ENCODE measurements at places on chromosomes 11 and 22. TPM values are rescaled to one million over a fixed set of nuclear protein-coding genes. Genes with fewer than 3 reads are reported as not detected.

DNA sequence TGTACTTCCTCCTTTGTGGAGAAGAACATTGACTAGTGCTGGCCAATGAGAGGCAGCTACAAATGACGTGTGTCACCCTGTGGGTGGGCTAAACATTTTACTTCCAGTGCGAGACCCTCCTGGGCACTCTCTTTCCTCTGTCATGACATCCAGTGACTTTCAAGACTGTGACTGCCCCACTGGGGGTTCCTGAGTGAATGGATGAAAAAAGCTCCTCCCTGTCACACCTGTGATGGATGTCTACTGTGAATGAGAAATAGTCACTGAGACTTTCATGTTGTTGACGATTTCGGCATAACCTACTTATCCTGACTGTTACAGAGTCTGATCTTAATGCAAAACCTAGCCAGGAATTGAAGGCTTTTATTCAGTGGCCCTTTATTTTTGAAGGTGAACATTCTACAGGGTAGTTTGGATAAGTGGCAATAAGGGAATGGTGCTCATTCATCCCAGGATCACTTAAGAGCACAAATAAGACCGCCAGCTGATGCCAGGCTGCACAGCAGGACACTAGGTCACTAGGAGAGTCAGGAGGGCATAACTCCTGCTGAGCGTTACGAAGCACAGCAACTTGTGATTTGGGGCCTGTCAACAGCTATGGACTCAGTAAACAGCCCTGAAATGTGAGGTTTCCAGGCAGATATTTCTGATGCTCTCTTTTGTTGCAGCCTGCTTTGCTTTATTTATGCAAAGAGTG is 636.6 kb downstream of the NTM start:
- peaks cover 4% of the 10 kb centered on the region for H3K27me3 ChIP-seq
- no peak overlapping the region for H3K27ac ChIP-seq
- no peak for DNase-seq
- H3K4me3 ChIP-seq = no peak overlapping the region

The CBLIF gene
- polyA plus RNA-seq = 546 TPM

The MIOX gene
- polyA plus RNA-seq = not detected

DNA sequence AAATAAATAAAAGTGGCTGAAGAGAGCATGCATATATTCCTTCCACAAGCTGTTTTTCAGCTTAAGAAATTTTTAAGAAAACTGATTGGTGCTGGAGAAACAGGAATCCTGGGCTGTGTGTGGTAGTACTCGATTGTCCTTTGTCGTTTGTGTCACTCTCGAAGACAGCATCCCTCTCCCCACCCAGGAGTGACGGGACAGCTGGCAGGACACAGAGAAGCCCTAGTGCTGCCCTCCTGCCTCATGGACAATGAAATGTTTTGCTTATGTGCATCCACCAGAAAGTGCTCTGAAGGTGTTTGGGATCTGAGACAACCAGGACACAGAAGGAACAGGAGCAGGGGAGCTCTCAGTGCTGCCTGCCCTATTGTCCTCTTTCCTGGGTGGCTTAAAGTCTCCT is 12.8 kb downstream of the PLAAT4 start:
- no peak for DNase-seq
- no peaks in the 10 kb centered on the region for H3K27me3 ChIP-seq
- H3K4me3 ChIP-seq = no peak overlapping the region

The DGAT2 gene
- 5.0 TPM for polyA plus RNA-seq

DNA sequence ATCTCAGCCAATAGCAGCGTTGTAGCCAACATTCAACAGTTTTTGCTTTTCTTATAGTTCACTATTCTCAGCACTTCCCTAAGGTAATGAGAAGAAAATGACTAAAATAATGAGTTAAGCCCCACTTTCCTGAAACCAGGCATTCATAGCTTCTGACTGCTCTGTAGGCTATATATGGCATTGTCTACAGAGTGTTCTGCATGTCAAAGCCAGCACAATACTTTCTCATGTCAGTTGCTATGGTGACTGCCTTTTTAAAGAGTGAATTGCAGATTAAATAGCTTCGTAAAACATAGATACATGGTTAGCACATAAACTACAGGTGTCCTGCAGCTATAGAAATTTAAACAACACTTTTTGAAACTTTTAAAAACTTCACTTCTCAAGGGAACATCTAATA is 1256.1 kb upstream of the CNTN5 start:
- no peaks in the 10 kb centered on the region for H3K27me3 ChIP-seq
- no peak overlapping the region for H3K27ac ChIP-seq
- no peak for DNase-seq
- H3K36me3 ChIP-seq = no peaks in the 10 kb centered on the region

GRCh38 chr11:113411536-113411935 is 24.0 kb downstream of the ANKK1 start:
- H3K27ac ChIP-seq = no peak overlapping the region
- no peaks in the 10 kb centered on the region for H3K4me1 ChIP-seq
- H3K36me3 ChIP-seq = no peaks in the 10 kb centered on the region
- no peak for DNase-seq
- no peak overlapping the region for H3K4me3 ChIP-seq
- no peaks in the 10 kb centered on the region for H3K27me3 ChIP-seq

Data from stomach (tissue), 19 donors.